Heart left ventricle (tissue), 16 donors: ENCODE measurements at places on chromosomes 4 and X. TPM values are rescaled to one million over a fixed set of nuclear protein-coding genes. Genes with fewer than 3 reads are reported as not detected.

BLTP1 gene
- 50.5 TPM for total RNA-seq

GRCh38 chr4:114052227-114052626 lies 72.8 kb upstream of the ARSJ start:
- no peak for DNase-seq

PLK4 gene
- total RNA-seq: 1.2 TPM

TCEAL2 gene
- total RNA-seq: 0.44 TPM

- no peak for DNase-seq
These were observed 157.6 kb downstream of the CAMK2D start for GRCh38 chr4:113603911-113604310.

DNA sequence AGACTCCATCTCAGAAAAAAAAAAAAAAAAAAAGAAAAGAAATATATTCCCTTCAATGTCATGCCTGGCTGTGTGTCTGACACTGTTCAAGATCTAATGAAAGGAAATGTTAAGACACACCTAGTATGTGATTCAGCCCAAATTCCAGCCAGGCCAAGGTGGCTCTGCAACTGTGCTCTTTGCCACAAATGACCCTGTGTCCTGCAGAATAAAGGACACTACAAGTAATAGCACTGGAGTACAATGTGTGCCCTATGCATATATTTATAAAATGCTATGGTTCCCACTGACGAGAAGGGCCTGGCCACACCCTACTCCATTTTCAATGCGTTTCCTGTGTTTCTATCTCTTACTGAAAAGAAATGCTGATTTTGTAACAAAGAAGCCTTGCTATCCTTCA lies 98.0 kb upstream of the SORBS2 start:
- DNase-seq: no peak

DNA sequence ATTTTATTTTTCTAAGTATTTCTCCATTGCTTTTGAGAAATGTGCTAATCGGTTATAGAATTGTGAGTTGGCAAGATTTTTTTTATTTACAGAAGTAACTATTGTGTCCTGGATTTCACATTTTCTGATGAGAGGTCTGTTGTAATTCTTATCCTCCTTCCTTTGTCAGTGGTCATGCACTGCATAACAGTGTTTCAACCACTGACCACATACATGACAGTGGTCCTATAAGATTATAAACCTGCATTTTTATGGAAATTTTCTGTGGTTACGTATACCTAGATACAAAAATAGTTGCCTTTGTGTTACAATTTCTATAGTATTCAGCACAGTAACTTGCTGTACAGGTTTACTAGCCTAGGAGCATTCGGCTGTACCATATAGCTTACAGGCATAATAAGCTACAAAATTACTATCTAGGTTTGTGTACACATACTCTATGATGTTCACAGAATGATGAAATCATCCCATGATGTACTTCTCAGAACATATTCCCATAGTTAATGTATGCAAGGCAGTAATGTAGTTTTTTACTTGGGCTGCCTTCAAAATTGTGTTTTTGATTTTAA lies 47.8 kb downstream of the APELA start:
- no peak for DNase-seq

C1QTNF7 gene
- 0.72 TPM for total RNA-seq

- DNase-seq: no peak
These were observed 52.3 kb upstream of the CLNK start for GRCh38 chr4:10736895-10737294.

DNA sequence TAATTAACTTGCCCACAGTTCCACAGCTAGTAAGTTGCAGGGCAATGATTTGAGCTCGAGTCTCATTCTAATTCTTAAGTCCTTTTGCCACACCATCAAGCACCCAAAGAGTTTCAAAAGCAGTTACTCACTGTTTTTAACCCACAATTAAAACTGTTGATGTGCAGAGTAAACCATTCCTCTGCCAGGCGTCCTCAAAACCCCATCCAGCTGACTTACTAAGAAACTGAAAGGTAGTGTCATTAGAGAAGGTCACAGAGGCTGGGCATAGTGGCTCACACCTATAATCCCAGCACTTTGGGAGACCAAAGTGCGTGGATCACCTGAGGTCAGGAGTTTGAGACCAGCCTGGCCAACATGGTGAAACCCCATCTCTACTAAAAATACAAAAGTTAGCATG lies 121.7 kb downstream of the CHIC2 start:
- DNase-seq: no peak

GRCh38 chr4:574346-575161 lies 1.5 kb downstream of the TMEM271 start:
- DNase-seq: no peak

RNF150 gene
- total RNA-seq: 52.0 TPM

- DNase-seq: no peak
These were observed 26.7 kb upstream of the PCDH18 start for GRCh38 chr4:137558951-137559350.

RFC1 gene
- 24.3 TPM for total RNA-seq

- no peak for DNase-seq
These were observed 17.0 kb upstream of the PAPSS1 start for GRCh38 chr4:107736924-107737448.

GRCh38 chrX:9693307-9694001 lies 72.2 kb downstream of the GPR143 start:
- DNase-seq: no peak

- DNase-seq: no peak
These were observed 48.2 kb upstream of the PCDH7 start for GRCh38 chr4:30671926-30672448.

DNA sequence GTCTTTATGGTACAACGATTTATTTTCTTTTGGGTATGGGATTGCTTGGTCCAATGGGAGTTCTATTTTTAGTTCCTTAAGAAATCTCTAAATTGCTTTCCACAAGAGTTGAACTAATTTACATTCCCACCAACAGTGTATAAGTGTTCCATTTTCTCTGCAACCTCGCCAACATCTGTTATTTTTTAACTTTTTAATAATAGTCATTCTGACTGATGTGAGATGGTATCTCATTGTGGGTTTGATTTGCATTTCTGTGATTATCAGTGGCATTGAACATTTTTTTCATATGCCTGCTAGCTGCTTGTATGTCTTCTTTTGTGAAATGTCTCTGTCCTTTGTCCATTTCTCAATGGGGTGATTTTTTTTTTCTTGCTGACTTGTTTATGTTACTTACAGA lies 42.8 kb downstream of the UCHL1 start:
- no peak for DNase-seq

DNA sequence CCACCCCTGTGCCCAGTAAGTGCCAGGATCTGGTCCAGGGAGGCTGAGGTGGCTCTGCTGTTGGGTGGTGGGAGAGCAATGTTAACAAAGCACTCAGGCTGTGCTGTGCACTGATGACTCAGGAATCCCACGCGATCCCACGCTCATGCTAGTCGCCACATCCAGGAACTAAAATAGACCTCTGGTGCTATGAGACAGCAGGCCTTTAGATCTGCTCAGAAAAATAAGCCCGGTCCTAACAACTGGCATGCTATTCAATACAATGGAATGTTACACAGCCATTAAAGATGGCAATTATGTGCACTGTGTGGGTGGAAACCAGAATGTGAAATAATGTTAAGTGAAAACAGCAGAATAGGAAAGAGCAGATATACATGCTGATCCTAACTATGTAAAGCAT lies 26.0 kb downstream of the ARL13A start:
- no peak for DNase-seq

ZCCHC4 gene
- 9.1 TPM for total RNA-seq

GRCh38 chrX:49695276-49696180 lies at the start of gene PAGE1:
TSS of gene PAGE1 (minus strand) at chrX:49695984. CDS start at chrX:49694770, 1,214 bp downstream.
- no peak for DNase-seq

GRCh38 chr4:15331930-15332329 lies 95.9 kb upstream of the C1QTNF7 start:
- no peak for DNase-seq

- DNase-seq: no peak
These were observed 74.6 kb downstream of the AMELX start for GRCh38 chrX:11367609-11368430.

- DNase-seq: no peak
These were observed 5.5 kb upstream of the HMX1 start for GRCh38 chr4:8876982-8877779.

DNA sequence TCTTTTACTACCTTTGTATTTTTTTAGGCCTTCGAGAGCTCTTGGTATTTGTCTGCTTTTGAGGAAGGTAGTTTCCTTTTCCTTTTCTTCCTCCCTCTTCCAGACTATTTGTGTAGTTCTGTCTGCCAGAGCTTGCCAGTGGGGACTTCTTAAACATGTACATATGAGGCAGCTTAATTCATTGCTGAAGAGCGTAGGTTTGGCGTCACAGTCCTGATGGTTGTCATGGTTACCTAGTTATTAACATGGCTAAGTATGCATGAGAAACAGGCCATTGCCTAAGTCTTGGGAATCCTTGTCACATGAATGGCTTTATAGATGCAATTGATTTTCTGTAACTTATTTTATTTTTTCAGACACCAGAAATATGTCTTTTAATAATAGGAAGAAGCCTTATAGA lies 48.5 kb upstream of the ARMCX2 start:
- no peak for DNase-seq

- DNase-seq: no peak
These were observed 743 bp downstream of the NKAP start for GRCh38 chrX:119942831-119943184.

KCND1 gene
- total RNA-seq: 0.66 TPM

GRCh38 chr4:109154424-109154823 lies 148.0 kb downstream of the COL25A1 start:
- DNase-seq: no peak

IGFBP7 gene
- 503 TPM for total RNA-seq

DNA sequence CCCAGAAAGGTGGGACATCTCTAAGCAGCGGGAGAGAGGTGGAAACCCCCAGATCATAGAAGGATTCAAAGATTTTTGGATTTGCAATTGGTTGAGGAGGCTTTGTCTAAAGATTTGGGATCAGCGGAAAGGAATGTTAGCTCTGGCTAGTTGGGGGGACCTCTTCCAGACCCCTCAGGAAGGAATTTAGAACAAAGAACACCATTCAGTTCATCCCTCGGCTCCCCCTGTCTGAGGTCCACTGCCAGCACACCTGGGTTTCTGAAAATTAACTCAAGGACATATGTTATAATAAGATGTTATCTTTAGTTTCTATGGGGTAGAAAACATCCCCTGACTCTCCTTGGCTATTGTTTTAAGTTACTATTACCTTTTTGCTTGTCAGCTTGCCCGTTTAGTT lies 163.6 kb downstream of the CEP135 start:
- DNase-seq: no peak

EFHC2 gene
- 15.6 TPM for total RNA-seq

DNA sequence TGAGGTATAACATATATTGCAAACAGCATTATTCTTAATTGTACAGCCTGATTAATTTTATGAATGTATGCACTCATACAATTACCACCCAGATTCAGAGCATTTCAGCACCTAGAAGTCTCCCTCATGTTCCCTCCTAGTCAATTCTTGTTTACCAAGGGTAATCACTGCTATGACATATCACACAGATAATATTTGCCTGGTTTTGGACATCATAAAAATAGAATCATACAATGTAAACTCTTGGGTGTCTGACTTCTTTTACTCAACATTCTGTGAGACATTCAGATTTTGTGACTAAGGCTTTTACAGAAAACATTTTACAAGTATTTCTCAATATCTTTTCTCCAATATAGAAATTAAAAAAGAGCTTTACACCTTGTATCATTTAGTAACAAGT lies 66.9 kb downstream of the PTPN13 start:
- no peak for DNase-seq

NLGN4X gene
- total RNA-seq: 1.4 TPM

DNA sequence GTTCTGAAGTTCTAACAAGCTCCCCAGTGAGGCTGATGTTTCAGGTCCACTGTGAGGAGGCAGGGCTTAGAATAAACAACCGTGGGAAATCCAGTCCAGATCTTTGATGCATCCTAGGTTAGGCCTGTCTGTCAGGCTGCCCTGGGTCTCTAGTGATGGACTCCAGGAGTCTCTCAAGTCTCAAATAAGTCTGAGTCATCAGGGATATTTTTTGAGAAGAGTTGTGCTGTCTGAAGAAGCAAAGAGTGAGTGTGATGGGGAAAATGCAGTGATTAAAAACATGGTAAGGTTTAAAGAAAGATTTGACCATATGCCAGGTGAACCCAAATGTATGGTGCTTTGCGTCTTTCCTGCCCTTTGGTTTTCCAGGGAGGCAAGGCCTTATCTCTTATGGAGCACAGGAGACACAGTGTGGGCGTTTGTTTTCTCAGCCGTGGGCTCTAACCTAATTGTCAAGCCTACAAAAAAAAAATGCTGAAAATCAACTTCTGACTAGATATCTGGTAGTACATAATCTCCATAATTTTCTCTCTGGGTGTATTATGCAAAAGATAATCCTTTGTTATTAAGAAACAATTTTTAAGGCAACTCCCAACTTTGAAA lies 100.7 kb downstream of the PTTG2 start:
- DNase-seq: no peak

DNAAF6 gene
- not detected for total RNA-seq

- no peak for DNase-seq
These were observed 4.6 kb downstream of the SHROOM2 start for GRCh38 chrX:9790866-9791265.
